Astrocyte (in vitro differentiated cells and primary cell): ENCODE measurements at places on chromosomes 2 and 18.

GRCh38 chr18:29626094-29626493, 1416.4 kb downstream of the DSC3 start:
- DNase-seq: no peak

GRCh38 chr2:216104691-216105090, 4.5 kb upstream of the XRCC5 start:
- no peak for DNase-seq

GRCh38 chr2:240646176-240646899, 21.1 kb downstream of the GPR35 start:
- DNase-seq: no peak

DNA sequence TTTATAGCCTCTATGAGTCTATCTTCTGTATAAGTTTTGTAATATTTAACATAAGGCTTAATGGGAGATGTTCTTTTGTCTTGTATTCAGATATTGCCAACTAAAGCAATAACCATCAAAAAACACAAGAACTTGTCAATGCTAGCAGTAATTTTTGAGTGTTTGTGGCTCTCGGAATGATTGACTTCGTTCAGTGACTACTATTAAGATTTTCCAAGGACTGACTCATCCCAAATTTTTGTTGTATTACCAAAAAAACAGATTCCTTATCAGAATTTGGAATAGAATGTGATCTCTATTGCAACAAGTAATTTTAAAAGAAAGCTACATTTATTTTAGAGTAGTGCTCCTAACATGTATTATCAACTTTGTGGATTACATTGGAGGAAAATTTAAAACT, 8.1 kb downstream of the NABP1 start:
- no peak for DNase-seq

DNA sequence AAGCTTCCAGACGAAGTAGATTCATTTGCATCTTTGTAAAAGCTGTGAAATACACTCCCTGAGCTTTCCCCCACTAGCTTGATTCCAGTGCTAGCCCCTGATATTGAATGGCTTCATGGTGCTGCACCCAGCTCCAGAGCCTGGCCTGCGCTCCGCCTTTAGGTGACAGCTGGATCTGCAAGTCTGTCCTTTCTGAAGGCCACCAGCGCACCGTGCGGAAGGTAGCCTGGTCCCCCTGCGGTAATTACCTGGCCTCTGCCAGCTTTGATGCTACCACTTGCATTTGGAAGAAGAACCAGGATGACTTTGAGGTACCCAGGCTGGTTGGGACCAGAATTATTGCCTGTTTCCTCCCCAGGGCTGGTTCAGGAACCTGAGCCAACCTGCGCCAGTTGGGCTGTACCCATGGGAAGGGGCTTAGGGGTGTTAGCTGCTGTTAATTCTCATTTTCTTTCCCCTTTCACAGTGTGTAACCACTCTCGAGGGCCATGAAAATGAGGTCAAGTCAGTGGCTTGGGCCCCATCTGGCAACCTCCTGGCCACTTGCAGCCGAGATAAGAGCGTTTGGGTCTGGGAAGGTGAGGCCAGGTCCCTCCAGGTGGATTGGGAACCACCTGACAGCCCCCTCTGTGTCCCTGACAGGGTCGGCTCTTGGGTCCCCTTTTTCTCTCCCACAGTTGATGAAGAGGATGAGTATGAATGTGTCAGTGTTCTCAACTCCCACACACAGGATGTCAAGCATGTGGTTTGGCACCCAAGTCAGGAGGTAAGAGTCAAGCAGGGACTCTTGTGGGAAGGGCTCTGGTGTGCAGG, 1.3 kb downstream of the CIAO1 start:
- no peak for DNase-seq

DNA sequence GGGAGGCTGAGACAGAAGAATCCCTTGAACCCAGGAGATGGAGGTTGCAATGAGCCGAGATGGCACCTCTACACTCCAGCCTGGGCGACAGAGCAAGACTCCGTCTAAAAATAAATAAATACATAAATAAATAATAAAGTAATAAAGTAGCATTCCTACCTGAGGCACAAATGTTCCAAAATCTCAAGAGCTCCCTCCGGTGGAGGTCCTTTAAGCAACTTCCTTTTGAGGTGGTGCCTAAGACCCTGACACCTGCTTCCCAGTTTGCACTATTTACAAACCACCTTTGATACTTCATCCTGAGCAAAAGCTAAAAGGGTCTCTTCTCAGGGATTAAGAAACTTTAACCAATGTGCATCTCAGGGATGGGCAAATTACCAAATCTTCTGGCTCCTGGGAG, 505.1 kb downstream of the CNTNAP5 start:
- DNase-seq: no peak

- DNase-seq: peak; percentile 86
These were observed 565.9 kb upstream of the ID2 start for GRCh38 chr2:8115966-8116365.
